NCI-H146 (cell line): ENCODE measurements at places on chromosomes 7 and 10.
A peak's percentile ranks its signal among the peaks of the same experiment; 100 is the strongest.

DNA sequence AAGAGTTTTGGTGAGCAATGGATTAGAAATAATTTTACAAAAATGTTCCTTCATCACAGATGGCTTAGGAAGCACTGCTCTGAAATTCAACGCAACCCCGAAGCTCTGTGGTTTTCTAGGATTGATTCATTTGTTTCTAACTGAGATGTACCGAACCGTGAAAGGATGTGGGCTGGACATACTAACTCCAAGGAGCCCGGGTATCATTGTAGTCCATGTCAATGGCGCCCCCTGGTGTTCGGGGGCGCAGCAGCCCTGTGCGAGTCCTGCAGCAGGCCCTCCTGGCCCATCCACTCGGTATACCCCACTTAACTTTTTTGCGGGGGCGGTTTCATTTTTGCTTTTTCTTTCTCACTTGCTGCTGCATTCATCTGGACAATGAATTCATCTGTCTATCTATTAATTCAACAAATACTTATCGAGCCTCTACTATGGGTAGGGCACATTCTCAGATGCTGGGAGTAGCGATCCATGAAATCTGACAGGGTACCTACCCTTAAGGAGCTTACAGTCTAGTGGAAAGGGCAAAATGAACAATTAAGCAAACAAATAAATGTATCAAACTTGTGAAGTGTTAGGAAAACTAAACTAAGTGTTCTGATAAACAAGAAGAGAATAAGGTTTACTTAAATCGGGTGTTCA lies 25.2 kb upstream of the ITPRID1 start:
- DNase-seq, result peak; percentile 13

- DNase-seq, result no peak
Observed at GRCh38 chr7:96686305-96686704, 23.3 kb downstream of the SEM1 start.

DNA sequence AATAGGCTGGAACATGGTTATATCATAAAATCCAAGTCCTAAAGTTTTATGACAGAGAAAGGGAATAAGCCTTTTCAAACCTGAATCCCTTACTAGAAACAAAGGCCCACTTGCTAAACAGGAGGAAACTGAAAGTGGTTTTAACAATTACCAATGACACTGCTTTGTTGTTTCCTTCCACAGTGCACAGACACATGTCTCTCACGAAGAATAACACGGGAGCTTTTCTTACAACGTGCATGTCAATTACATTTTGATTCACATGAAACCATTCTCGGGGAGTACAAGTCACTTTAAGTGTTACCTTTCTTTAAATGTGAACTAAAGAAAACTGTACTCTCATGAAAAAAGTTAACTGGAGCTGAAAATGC lies 1.4 kb downstream of the MRPS33 start:
- DNase-seq, result no peak

DNA sequence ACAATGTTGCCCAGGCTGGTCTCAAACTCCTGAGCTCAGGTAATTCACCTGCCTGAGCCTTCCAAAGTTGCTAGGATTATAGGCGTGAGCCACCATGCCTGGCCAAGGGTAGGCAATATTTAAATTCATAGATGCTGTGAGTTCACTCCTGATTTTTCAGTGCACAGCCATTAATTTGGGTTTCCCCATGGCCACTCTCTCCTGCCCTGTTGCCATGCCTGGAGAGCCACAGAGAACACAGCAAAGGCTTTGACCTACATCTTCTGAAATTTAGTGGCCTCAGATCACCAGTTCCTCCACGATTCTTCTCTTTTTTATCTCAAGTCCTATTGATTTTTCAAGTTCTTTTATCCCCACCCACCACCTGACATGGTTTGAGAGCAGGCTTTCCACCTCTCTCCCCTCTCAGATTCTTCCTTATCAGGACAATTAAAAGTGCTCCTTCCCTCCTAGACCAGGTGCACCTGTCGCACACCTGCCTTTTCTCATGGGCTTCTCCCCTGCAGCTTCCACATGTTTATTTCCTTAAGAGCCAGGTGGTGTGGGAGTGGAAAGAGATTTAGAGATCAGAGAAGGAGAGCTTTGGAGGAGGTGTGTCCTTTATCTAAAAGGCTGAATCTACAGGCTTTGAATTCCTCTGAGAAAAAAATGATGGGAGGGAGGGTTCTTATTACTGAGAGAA lies 123.8 kb downstream of the ADRA2A start:
- DNase-seq, result peak; percentile 62

DNA sequence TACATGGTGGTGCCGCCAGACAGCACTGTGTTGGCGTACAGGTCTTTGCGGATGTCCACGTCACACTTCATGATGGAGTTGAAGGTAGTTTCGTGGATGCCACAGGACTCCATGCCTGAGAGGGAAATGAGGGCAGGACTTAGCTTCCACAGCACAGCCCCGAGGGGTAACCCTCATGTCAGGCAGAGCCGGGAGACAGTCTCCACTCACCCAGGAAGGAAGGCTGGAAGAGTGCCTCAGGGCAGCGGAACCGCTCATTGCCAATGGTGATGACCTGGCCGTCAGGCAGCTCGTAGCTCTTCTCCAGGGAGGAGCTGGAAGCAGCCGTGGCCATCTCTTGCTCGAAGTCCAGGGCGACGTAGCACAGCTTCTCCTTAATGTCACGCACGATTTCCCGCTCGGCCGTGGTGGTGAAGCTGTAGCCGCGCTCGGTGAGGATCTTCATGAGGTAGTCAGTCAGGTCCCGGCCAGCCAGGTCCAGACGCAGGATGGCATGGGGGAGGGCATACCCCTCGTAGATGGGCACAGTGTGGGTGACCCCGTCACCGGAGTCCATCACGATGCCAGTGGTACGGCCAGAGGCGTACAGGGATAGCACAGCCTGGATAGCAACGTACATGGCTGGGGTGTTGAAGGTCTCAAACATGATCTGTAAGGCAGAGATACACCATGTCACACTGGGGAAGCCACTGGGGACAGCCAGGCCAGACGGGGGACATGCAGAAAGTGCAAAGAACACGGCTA lies 104.6 kb upstream of the TNRC18 start:
- no peak for DNase-seq

GRCh38 chr10:44281089-44281613 lies 103.7 kb downstream of the CXCL12 start:
- DNase-seq, result no peak

- DNase-seq, result peak; percentile 36
Observed at GRCh38 chr10:100656454-100656853, 88.9 kb upstream of the PAX2 start.

DNA sequence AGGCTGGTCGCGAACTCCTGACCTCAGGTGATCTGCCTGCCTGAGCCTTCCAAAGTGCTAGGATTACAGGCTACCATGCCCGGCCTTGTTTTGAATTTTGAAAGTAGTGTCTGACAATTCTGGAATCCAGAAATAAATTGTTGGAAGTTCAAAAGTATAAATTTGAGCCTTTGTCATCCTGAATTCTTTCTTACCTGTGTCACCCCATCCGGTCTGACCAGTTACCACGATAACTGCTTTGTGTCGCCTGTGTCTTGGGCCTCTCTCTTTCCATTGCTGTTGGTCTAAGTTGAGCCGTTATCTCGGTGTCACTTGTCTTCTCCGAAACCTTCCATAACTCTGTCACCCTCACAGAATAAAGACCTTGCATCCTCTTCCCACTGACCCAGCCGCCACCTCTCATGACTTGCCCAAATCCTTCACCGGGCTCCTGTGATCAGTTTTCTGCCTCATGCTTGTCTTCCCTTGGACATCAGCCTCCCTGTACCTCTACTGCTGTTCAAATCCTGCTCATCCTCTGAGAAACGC lies 18.6 kb downstream of the CUL1 start:
- no peak for DNase-seq

GRCh38 chr7:70935854-70936253 lies 196.1 kb upstream of the GALNT17 start:
- no peak for DNase-seq
